PC-9 (cell line): ENCODE measurements at places on chromosomes 7 and 10. TPM values are rescaled to one million over a fixed set of nuclear protein-coding genes. Genes with fewer than 3 reads are reported as not detected.

NACAD gene
- total RNA-seq = 0.15 and 0.24 TPM in 2 replicates

LLCFC1 gene
- total RNA-seq = not detected in 2 replicates

DNA sequence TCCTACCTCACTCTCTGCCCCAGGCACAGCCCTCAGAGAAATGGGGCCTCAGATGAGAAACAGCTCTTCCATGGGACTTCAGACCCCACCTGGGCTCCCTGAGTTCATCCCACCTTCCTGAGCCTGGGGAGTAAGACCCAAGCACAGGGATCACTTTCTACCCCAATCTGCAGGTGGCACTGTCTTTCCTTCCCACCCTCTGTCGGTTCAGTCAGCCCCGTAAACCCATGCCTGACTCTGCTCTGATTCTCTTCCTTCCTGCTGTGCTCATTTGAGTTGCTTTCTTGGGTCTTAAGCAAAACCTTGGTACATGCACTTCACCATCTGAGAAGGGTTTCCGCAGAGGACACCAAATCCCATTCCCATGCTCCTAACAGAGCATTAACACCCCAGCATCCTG lies 306.4 kb upstream of the CDC14C start:
- no peak overlapping the region for H3K4me3 ChIP-seq
- DNase-seq = no peak
- H3K36me3 ChIP-seq = no peaks in the 10 kb centered on the region
- no peaks in the 10 kb centered on the region; the same call in 1 of the 2 replicates for H3K27me3 ChIP-seq

DNA sequence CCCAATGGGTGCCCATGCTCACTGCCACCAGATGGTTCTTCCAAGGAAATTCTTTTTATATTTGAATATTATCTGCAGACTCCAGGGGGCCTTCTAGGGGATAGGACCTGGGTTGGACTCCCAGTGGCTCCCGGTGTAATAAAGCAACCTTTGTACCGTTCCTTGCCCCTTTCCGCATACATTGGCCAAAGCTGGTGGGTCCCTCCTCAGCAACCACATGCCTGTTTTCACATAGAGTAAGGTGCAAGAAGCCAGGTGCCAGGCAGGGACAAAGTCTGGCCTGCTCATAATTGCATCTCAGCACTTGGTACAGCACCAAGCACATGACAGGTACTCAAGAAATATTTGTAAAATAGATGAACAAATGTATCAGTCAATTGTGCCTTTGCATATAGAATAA lies 46.4 kb upstream of the PPP1R3C start:
- H3K36me3 ChIP-seq = no peaks in the 10 kb centered on the region
- H3K4me3 ChIP-seq = no peak overlapping the region
- no peak overlapping the region for H3K27ac ChIP-seq
- H3K4me1 ChIP-seq = no peaks in the 10 kb centered on the region

- H3K4me1 ChIP-seq = peaks cover 13% of the 10 kb centered on the region
- no peak overlapping the region for H3K27ac ChIP-seq
- no peak overlapping the region; the same call in 1 of the 2 replicates for H3K4me3 ChIP-seq
- H3K27me3 ChIP-seq = no peaks in the 10 kb centered on the region
Observed at GRCh38 chr7:149689291-149689721, 84.1 kb downstream of the ZNF467 start.
